ENCODE measurements at places on chromosomes 2 and 18. TPM values are rescaled to one million over a fixed set of nuclear protein-coding genes. Genes with fewer than 3 reads are reported as not detected.

DSG3 gene
- not detected for total RNA-seq

VAMP8 gene
- 37.3 TPM for total RNA-seq

STARD7 gene
- 58.6 TPM for total RNA-seq

DNA sequence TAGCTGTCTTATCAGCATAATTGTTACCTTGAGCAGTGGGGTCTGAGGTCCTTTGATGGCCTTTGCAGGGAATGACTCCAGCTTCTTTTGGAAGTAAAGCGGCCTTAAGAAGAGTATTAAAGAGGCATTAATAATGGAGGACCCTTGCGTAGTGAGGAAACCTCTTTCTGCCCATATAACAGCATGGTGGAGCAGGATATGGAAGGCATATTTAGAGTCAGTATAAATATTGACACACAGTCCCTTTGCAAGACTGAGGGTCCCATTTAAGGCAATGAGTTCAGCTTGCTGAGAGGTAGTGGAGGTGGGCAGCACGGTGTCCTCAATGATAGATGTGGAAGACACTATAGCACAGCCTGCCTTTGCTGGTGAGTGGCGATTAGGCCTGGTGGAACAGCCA, 32.7 kb downstream of the NCL start:
- no peak for DNase-seq
- H3K4me1 ChIP-seq = peaks cover 2% of the 10 kb centered on the region
- H3K4me3 ChIP-seq = no peak overlapping the region

- H3K4me3 ChIP-seq = no peak overlapping the region
- no peak for DNase-seq
- no peaks in the 10 kb centered on the region for H3K27me3 ChIP-seq
- H3K4me1 ChIP-seq = no peaks in the 10 kb centered on the region
These were observed 278.0 kb downstream of the METTL4 start for GRCh38 chr18:2293109-2293839.

- peaks cover 81% of the 10 kb centered on the region for H3K4me1 ChIP-seq
- no peak for DNase-seq
- H3K4me3 ChIP-seq = no peak overlapping the region
- no peak overlapping the region for H3K27ac ChIP-seq
- peaks cover 35% of the 10 kb centered on the region for H3K36me3 ChIP-seq
- no peaks in the 10 kb centered on the region for H3K27me3 ChIP-seq
These were observed 67.7 kb downstream of the NCK2 start for GRCh38 chr2:105812180-105813044.

Measured in CD4-positive, alpha-beta T cell (primary cell).